ENCODE measurements at places on chromosomes 1 and 21.

GRCh38 chr1:244294599-244295224, 157.0 kb downstream of the ADSS2 start:
- DNase-seq = no peak

GRCh38 chr1:210496063-210496462, 167.4 kb downstream of the HHAT start:
- no peak for DNase-seq

- no peak for DNase-seq
These were observed 41.8 kb downstream of the BARHL2 start for GRCh38 chr1:90675161-90675847.

DNA sequence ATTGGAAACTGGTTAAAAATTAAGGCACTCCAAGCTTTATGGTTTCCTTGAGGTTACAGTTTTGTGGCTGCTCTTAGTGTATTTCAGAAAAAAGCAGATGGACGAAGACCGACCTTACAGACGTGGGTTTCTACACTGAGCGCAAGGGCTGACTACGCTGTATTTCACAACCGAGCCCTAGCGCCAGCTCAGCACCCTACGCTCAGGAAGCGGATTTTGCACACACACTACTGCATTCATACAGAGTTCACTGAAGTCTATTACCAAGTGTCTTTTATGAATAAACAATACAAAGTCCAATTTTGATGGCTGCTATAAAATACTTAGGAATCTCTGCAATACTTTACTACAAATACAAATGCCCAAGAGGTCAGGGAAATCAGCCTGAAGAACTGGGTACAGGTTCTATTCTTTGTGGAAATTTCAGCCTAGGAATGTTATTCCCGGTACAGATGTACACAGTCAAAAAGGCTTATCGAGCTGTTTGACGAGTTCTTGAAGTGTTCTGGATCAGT, 23.8 kb downstream of the PTTG1IP start:
- DNase-seq = no peak
